Activated naive CD4-positive, alpha-beta T cell treated with anti-CD3 and anti-CD28 coated beads for 36 hours (primary cell): ENCODE measurements at places on chromosomes 7 and 10.

DNA sequence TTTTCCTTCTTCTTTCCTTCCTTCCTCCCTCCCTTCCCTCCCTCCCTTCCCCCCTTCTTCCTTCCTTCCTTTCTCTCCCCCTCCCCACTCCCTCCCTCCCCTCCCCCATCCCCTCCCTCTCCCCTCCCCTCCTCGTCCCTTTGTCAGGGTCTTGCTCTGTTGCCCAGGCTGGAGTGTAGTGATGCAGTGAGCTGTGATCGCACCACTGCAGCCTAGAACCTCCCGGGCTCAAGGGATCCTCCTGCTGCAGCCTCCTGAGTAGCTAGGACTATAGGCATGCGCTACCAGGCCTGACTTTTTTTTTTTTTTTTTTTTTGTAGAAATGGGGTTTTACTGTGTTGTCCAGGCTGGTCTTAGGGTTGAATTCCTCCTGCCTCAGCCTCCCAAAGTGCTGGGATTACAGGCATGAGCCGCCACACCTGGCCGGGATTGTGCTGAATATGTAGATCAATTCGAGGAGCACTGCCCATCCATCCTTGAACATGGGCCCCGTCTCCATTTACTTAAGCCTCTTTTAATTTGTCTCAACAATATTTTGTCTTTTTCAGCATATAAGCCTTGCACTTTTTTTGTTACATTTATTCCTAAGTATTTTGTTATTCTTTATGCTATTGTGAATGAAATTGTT lies 23.4 kb downstream of the GRIFIN start:
- DNase-seq, result no peak

DNA sequence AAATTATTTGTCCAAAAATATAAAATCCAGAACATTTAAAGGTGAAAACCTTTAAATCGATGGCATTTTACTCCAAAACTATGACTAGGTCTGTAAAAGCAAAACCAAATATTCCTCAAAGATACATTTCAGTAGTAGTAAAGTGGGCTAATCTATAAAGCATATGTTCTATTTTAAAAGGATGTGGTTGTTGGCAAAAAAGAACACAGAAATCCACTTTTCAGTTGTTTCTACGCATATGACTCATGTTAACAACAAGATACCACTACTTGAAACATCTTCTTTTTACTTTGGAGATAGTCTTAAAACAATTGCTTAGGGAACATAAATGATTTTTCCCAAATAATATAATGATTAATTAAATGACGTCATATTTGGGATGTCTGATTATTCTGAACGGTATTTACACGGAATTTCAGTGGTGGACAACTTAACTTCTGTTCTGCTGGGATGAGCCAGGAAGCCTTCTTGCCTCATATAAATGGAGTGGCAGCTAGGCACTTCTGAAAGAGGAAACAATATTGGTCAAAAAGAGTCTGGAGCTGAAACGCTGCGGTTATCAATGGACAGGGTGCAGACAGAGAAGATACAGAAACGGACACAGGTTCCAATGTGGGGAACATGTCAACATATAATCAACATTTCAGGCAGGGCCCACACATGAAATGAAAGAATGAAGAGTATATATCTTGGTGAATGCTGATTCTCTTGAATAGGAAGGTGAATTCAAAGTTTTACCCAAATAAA lies 78.5 kb downstream of the ETV1 start:
- no peak for DNase-seq

GRCh38 chr7:39408906-39409305 lies 157.3 kb upstream of the YAE1 start:
- no peak for DNase-seq

- no peak for DNase-seq
Measured at GRCh38 chr10:131824371-131825149, 76.2 kb upstream of the PPP2R2D start.

GRCh38 chr7:73521636-73522104 lies 423 bp downstream of the BAZ1B start:
- no peak for DNase-seq

DNA sequence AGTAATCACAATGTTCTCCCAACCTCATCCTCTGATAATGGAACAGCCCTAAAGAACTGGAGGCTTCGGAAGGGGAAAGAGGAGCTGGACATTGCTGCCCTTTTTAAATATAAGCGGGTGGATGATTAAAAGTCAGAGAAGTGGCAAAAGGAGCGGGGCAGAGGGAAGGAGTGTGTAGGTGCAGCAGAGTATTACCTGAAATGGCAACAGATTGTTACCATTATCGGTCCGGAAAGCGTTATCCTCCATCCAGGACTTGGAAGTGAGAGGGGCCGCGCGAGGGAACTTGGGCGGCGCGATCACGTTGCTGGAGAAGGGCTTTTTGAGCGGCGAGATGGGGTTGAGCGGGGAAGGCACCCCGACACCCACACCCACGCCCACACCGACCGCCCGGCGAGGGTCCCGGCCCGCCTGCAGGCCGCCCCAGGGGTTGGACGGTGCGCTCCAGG lies 51.7 kb downstream of the CPEB3 start:
- DNase-seq, result no peak

DNA sequence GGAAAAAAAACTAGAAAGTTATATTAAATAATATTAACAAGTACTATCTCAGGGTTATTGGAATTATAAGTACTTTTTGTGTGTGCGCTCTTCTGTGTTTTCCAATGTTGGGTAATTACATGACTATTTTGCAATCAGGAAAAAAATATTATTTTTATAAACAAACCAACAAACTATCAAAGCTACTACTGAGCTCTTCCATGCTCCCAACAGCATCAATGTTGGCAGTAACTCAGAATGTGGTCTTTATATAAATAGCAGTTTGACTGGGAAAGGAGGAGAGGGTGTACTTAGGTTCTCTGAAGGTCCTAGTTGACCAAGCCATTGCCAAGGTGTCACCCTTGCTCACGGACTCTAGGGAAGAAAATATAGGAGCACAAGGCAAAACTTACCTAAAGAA lies 15.0 kb downstream of the MTERF1 start:
- no peak for DNase-seq

GRCh38 chr7:53656881-53657280 lies 621.4 kb downstream of the POM121L12 start:
- DNase-seq, result no peak

DNA sequence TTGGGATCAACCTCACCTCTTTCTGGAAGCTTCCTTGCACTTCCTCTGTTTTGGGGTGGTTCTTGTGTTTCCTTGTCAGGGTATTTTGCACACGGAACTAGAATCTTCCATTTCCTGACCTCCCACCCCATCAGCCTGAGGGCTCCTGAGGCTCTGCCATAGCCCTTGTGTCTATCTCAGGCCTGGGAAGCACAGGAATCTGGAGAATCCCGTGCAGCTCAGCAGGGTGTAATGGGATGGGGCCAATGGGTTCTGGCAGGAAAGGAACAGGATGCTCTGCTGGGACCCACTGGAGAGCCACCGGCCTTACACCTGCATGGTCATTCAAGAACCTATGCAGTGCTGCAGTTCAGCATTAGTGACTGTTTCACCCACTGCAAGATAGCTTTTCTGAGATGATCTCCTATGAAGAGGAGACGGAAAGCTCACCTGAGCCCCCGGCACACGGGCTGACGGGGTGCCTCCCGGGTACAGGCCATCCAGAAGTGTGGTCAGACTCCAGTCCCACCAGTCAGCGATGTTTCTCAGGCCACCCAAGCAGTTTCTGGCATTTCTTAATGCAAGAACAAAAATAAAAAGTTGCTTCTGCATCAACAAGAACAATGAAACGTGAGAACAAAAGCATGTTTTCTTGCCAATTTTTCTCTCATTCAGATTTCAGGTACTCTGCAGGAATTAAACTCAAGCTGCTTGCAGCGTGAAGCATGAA lies 133.2 kb downstream of the PKD1L1 start:
- no peak for DNase-seq

- no peak for DNase-seq
Measured at GRCh38 chr10:5547681-5547930, 22.8 kb downstream of the CALML3 start.

- no peak for DNase-seq
Measured at GRCh38 chr7:50953303-50953702, 170.6 kb upstream of the GRB10 start.

DNA sequence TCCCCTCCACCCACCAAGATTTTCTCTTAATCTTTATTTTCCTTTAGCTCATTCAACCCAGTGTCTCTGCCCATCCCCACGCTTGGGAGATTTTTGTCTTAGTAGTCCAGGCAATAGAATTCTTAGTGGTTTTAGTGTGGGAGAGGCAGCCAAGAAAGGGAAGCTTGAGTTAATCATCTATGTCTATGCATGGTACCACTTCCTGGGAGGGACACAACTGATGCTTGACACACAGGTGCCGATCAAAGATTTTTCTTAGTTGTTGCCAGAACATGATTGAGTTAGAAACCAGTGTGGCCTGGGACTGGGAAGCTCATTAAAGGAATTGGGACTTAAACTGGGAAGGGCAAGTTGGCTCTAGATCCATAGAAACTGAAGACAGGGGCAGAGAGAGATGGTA lies 3.1 kb downstream of the STRA8 start:
- no peak for DNase-seq

DNA sequence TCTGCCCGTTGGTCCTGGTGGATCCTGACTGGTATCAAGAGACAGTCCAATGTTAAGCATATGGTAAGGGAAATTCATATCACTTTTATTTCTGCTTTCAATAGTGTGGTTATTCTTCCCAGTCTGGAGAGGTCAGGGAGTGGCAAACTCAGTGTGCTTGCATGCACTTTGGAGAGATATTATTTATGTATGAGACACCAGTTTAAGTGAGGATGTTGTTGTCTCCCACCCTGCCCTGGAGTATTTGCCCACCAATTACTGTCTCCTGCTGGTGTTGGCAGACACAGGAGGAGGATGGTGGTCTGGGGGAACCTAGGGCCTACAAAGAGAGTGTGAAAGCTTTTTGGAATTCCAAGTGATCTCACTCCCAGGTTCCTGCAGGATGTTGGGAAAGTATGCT lies 59.7 kb downstream of the OR13A1 start:
- DNase-seq, result no peak

- no peak for DNase-seq
Measured at GRCh38 chr10:77321838-77322237, 315.8 kb downstream of the KCNMA1 start.

DNA sequence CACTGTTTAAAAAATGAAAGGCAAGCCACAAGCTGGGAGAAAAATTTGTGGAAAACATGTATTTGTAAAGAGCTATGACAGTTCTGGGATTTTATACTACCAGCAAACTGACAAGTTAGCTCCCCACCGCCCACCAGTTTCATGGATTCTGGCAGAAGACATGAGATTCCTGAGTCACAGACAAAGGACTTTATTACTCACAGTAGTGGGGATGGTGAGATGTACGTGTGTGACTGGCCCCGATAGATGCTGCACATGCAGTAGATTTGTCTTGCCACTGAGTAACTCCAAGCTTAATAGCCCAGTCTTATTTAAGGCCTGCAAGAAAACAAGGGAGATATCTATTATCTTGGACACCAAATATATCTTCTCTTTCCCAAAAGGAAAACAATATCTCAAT lies 281.7 kb downstream of the AHR start:
- DNase-seq, result no peak

DNA sequence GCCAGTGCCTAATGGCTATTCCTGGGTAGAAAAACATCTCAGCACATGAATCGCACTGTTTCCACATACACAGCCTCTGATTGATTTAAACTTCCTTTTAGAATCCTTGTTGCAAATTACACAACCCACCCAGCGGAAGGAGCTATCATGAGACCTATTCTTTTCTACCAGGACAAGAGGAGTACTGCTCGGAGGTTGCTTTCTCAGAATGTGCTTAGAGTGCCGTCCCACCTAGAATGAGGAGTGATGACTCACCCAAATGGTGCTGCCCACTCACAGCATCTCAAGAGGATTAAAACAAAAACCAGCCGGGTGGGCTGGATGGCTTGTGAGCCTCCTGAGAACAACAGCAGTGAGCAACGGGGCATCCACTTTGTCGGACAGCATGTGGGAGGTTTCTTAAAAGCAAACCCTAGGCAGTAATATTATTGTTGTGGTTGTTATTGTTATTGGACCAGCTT lies 128.9 kb downstream of the DGKI start:
- no peak for DNase-seq

DNA sequence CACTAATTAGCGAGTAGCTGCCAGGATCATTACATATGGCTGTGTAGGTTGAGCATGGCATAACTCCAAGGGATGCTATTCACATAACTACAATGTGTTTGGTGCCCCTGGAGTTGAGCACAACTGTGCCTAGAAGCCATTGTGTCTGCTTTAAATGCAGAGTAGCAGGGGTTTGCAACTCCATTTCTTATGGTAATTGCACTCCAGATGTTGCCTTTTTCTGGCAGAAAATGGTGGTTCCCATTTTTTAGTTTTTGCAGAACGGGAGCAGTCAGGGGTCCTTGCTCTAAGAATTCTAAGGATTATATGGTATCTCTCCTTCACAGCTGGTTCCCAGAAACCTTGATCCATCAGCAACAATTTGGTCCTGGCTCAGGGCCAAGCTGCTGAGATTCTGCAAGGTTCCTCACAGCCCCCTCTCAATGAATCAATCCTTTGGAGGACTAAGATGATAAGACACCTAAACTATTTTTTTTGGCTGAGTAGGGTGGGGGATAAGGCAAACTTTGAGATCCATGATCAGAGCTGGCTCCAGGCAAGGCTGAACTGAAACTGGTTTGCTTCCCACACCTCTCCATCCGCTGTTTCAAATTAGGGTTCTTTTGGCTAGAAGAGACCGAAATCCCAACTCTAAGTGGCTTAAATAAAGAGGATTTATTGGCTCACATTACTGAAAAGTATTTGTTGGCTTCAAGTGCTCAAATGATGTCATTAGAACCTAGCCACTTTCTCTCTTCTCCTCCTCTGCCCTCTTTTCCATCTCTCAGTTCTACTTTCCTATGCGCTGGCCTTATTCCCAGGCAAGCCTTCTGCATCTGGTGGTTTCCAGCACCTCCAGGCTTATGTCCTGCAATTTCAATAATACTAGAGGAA lies 97.5 kb upstream of the CCDC6 start:
- no peak for DNase-seq

DNA sequence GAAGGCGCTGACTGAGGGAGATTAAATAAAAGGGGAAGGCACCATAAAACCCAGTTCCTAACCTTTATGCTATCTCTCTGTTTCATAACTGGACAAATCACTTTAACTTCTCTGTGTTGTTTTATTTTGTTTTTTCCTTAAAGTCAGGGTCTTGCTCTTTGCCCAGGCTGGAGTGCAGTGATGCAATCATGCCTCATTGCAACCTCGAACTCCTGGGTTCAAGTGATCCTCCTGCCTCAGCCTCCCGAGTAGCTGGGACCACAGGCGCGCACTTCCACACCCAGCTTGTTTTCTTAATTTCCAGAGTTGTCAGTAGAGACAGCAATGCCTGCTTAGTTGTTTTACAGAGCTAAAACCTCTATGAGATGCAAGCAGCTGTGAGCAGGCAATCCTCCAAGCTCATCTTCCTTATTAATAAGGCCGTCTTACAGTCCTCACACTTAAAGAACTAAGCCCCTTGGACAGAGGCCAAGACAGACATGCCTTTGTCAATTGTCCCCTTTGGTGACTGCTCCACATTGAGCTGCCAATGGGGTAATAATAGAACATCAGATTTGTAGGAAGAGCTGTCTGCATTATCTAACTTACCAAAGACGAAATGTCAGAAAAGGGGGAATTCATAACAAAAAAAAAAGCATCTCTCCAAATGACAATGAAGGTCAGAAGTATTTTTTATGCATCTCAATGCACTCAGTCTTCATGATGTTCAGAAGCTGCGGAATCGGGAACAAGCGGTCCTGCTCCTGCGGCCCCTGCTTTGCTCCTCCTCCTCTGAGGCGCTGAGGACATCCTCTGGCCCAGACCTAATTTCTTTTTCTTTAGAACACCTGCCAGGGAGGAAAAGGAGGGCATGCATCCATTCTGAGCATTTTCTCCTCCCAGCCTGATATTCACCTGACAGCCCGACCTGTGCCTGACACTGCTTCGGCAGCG lies 62.7 kb upstream of the RNF32 start:
- no peak for DNase-seq

- no peak for DNase-seq
Measured at GRCh38 chr7:88490161-88490560, 183.5 kb upstream of the STEAP4 start.
